Aorta (tissue), 5 donors: ENCODE measurements at places on chromosomes 7 and 10.

GRCh38 chr7:76224695-76225094 is 23.0 kb downstream of the SRRM3 start:
- no peaks in the 10 kb centered on the region for H3K4me1 ChIP-seq
- no peak overlapping the region for H3K4me3 ChIP-seq
- H3K27me3 ChIP-seq, result peaks cover 2% of the 10 kb centered on the region
- no peak for DNase-seq
- no peaks in the 10 kb centered on the region for H3K36me3 ChIP-seq

- peaks cover 2% of the 10 kb centered on the region for H3K4me1 ChIP-seq
- peak overlapping the region; percentile 8 for H3K4me3 ChIP-seq
- H3K36me3 ChIP-seq, result no peaks in the 10 kb centered on the region
- DNase-seq, result no peak
- no peaks in the 10 kb centered on the region for H3K27me3 ChIP-seq
Observed at GRCh38 chr7:104993217-104993862, 20.7 kb upstream of the KMT2E start.

- H3K36me3 ChIP-seq, result no peaks in the 10 kb centered on the region
- no peaks in the 10 kb centered on the region for H3K4me1 ChIP-seq
- DNase-seq, result no peak
- no peak overlapping the region for H3K27ac ChIP-seq
Observed at GRCh38 chr10:55353414-55353813, 552.4 kb upstream of the PCDH15 start.

DNA sequence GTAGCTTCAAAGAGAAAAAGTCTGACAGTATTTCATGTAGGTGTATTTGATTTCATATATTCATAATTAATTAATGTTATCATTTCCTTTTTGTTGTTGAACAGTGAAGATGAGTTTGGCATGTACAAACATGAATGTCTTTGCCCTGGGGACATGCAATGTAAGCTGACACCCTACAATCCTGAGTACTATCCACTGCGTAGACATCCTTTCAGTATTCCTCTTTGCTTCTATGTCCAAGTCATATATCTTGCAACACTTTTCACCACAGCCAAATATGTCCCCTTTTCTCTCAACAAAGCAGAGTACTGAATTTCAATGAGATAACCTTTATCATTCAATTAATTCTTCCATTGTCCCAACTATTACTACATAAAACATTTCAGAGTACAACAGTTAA is 93.6 kb downstream of the GPR37 start:
- no peak overlapping the region for H3K4me3 ChIP-seq
- peaks cover 8% of the 10 kb centered on the region for H3K4me1 ChIP-seq
- H3K27ac ChIP-seq, result no peak overlapping the region

- no peaks in the 10 kb centered on the region for H3K27me3 ChIP-seq
- H3K27ac ChIP-seq, result no peak overlapping the region
- no peak overlapping the region for H3K4me3 ChIP-seq
- DNase-seq, result no peak
- no peaks in the 10 kb centered on the region for H3K4me1 ChIP-seq
Observed at GRCh38 chr7:155918720-155919390, 106.6 kb upstream of the SHH start.

DNA sequence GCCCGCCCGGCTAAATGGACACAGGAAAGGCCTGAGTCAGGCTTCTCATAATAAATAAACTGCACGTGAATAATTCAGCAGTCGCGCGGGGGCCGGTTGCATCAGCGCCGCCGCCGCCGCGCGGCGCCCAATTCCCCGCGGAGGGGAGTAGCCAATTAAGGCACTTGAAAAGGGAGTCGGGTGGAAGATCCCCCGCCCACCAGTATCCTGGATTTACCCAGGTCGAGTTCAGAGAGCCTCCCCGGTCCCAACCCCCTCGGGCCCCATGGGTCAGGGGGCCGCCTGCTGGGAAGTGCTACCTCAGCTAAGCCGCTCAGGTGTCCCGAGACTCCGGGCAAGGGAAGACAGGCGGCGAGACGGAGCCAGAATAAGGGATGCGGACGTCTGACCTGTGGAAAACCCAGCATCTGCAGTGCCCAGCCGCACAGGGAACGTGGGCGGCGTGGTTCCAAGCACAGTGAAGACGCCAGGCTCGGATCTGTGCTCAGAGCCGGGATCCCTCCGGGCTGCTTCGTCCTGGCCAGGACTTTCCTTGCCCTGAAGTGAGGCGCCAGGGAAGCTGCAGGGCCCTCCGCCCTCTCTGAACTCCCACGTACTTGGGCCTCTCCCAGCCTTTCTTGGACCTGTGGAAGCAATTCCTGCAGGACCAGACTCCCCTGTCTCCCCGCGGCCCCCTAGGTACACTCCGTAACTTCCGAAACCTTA is 7.3 kb upstream of the LBX1 start:
- H3K4me3 ChIP-seq, result no peak overlapping the region
- no peak overlapping the region for H3K27ac ChIP-seq
- DNase-seq, result no peak
- no peaks in the 10 kb centered on the region for H3K27me3 ChIP-seq
- H3K36me3 ChIP-seq, result no peaks in the 10 kb centered on the region
- H3K4me1 ChIP-seq, result no peaks in the 10 kb centered on the region

DNA sequence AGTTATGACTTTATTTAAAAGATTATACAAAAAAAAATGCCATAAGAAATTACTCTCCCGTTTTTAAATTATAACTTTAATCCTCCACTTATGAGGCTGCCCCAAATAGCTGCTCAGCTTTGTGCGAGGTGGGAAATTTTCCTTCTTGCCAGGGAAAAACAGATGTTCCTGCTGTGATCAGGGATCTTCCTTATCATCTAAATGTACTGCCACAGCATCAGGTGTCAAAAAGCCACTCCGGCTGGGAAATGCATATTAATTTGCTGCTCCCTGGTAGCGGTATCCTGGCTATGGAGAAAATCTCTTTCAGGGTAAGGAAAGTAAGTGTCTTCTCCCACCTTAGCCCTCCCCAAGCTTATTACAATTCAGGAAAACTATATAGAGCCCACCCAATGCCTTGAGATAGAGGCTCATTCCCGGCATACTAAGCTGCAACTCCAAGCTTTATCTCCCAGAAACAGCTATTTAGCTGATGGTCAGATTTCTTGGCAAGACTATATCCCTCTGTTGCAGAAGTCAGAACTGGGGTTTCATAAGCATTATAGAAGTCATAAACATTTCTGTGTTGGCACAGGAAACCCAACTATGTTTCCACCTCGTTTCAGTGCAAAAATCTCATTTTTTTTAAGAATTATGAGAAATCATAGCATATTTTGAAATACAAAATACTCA is 360.4 kb downstream of the PARD3 start:
- H3K4me3 ChIP-seq, result no peak overlapping the region
- no peak for DNase-seq
- H3K27me3 ChIP-seq, result no peaks in the 10 kb centered on the region
- H3K27ac ChIP-seq, result no peak overlapping the region
- no peaks in the 10 kb centered on the region for H3K36me3 ChIP-seq

DNA sequence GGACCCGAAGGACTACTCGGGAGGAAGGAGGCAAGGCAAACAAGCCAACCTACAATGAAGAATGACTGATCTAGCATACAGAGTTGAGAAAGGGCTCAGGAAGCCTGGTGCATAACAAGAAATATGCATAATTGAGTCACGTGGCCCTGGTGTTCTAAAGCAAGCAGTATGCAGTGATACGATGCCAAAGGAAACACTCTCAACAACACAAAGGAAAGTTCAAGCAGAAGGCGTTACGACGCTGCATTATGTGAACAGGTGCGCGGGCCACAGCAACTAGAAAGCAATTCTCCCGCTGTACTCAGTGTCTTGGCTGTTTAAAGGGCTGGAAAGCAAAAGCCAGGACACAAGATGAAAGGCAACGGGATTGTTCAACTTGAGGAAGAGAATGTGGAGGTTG is 100.8 kb downstream of the PRTFDC1 start:
- no peaks in the 10 kb centered on the region for H3K27me3 ChIP-seq
- DNase-seq, result no peak
- H3K4me3 ChIP-seq, result no peak overlapping the region
- no peaks in the 10 kb centered on the region for H3K36me3 ChIP-seq
- no peak overlapping the region for H3K27ac ChIP-seq

DNA sequence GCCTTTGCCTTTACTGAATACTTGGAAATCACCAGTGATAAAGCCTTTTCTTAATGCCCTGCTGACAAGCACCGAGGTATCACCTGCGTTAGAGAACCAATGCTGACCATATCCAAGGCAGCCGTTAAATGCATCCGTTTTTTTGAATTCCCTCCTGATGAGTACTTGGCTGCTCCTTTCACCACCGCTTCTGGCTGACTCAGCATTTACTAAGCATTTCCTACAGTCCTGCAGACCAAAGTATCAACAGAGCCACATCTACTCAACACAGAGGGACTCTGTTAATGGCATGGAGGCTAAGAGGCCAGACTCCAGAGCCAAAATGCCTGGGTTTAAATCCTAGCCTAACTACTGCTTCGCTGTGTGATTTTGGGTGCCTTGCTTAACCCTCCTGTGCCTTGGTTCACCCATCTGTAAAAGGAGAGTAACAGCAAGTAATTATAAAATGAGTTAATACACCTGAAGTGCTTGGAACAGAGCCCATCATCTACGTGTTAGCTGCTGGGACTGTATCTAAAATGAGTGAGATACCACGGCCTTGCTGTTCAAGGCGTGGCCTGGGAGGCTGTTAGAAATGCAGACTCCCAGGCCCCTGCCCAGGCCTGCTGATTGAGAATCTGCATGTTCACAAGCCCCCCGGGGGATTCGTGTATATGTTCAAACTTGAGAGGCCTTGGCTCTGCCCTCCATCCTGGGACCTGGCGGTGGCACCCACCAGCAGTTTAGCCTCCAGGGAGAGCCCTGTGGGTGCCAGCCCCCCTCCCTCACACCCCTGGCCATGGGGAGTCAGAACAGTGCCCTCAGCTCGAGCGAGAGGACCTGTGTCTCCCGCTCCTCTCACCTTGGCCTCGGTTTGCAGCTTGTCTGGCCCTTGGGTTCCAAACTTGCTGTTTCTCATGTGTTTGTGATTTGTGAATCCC is 30.8 kb upstream of the EFCAB10 start:
- H3K36me3 ChIP-seq, result no peaks in the 10 kb centered on the region
- DNase-seq, result no peak
- H3K27me3 ChIP-seq, result no peaks in the 10 kb centered on the region
- H3K4me1 ChIP-seq, result no peaks in the 10 kb centered on the region
- H3K27ac ChIP-seq, result no peak overlapping the region
- no peak overlapping the region for H3K4me3 ChIP-seq

- H3K4me1 ChIP-seq, result peaks cover 6% of the 10 kb centered on the region
- no peak for DNase-seq
- H3K36me3 ChIP-seq, result no peaks in the 10 kb centered on the region
- H3K27ac ChIP-seq, result no peak overlapping the region
Observed at GRCh38 chr10:18233775-18234174, 93.6 kb downstream of the CACNB2 start.

DNA sequence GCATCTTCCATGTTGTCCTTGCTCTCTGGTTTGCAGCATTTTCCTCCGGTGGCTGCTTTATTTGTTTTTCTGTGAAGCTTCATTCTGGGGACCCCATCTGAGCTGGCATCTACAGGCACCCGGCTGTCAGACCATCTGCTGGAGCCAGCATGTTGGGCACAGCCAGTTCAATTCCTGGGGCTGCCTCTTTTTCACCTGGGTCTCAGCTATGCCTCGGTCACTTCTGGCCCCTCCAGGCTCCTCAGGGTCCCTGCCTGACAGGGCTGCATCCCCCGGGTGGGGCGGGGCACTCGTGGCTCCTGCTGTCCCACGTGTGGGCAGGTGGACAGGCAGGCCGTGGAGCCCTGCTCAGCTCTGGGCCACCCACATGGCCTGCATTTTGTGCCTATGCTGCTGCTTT is 8.1 kb downstream of the SCART1 start:
- no peaks in the 10 kb centered on the region for H3K4me1 ChIP-seq
- DNase-seq, result no peak
- no peaks in the 10 kb centered on the region for H3K27me3 ChIP-seq
- H3K27ac ChIP-seq, result no peak overlapping the region
- no peaks in the 10 kb centered on the region for H3K36me3 ChIP-seq
- no peak overlapping the region for H3K4me3 ChIP-seq

DNA sequence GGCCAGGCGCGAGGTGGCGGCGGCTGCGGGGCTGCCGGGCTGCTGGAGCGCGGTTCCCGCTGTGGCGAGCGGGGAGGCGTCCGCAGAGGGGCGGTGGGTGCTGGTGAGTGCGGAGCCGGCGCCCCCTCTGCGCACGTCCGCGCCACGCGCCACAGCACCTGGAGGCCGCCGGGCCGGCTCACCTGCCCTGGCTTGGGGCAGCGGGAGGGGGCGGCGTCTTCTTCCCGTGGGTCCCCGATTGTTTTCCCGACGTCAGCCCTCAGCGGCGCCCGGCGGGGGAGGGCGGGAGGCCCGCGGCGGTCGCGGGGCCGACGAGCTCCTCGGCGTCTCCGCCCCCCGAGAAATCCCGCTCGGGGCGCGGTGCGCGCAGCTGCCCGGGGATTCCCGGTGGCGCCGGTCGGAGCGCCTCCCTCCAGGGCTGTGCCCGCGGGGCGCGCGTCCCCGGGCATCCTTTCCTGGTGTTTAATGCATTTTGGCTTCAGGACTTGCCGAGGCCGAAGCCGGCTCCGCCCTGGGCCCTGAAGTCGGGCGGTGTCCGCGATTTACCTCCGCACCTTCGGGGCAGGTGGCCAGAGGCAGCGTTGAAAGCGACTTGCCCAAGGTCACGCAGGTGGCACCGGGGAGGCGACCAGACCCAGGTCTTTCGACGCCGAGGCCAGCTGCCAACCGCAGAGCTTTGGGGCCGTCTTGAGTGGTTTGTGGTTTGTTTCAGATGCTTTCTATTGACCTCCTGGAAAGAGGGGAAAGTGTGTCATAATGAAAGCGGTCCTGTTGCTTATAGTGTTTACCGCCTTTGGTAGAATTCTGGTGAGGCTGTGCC is 561 bp downstream of the PLEKHA1 start:
- no peaks in the 10 kb centered on the region for H3K4me1 ChIP-seq
- no peaks in the 10 kb centered on the region for H3K27me3 ChIP-seq
- no peaks in the 10 kb centered on the region for H3K36me3 ChIP-seq
- H3K4me3 ChIP-seq, result peak overlapping the region; percentile 77

DNA sequence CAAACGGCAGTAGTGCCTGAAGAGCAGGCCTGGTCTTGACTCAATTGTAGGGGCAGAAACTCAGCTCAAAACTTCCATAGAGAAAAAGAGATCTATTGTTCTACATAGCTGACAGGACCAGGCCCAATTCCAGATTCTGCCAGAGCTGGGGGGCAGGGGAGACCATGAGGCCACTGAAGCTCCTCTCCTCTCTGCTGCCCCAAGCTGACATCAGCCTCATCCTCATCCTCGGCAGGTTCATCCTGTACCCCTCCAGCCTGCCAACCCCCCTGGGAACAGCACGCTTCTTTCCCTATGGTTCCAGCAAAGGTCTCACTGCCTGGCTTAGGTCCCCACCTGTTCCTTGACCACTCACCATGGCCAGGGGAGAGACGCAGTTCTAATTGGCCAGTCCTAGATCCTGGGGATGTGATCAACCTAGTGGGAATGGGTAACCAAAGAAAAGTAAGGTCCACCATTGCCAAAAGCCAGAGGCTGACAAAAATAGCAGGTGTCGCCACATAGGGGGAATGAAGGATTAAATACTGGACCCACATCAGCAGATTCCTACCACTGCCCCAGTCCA is 42.9 kb downstream of the CCDC3 start:
- no peak overlapping the region for H3K4me3 ChIP-seq
- H3K4me1 ChIP-seq, result peaks cover 2% of the 10 kb centered on the region
- H3K36me3 ChIP-seq, result no peaks in the 10 kb centered on the region
- DNase-seq, result no peak
